ENCODE measurements at places on chromosomes 1 and 21.

- no peak for DNase-seq
Measured at GRCh38 chr1:33343539-33343938, 22.6 kb upstream of the A3GALT2 start.

DNA sequence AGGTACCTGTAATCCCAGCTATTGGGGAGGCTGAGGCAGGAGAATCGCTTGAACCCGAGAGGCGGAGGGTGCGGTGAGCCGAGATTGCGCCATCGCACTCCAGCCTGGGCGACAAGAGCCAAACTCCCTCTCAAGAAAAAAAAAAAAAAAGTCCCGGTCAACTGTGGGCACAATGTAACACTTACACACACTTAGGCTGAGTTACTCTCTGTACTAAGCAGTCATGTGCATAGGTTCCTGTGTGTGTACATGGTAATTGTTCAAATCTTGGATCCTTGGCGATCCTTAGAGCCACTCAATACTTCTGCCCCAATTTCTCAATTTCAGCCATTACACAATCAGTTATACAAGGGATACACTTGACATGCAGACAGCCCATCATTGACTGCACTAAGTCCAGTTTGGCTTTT, 11.6 kb downstream of the SDCCAG8 start:
- DNase-seq: no peak

DNA sequence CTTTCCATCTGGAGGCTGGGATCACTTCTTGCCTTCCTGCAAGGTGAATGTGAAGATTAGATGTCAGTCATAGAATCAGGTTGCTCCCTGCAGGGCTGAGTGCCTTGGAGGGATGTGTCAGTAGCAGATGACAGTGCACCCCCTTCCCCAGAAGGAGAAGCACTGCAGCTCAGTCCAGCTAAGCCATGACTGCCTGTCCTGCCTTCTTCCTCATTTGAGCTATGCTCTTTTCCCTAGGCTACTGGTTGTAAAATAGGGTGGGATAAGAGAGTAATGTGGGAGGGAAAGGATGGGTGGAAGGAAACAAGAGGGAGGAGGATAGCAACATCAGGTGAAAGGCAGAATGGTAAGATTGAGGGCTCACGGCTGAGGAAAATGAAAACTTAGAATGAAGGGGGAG, 11.1 kb upstream of the FABP3 start:
- no peak for DNase-seq

DNA sequence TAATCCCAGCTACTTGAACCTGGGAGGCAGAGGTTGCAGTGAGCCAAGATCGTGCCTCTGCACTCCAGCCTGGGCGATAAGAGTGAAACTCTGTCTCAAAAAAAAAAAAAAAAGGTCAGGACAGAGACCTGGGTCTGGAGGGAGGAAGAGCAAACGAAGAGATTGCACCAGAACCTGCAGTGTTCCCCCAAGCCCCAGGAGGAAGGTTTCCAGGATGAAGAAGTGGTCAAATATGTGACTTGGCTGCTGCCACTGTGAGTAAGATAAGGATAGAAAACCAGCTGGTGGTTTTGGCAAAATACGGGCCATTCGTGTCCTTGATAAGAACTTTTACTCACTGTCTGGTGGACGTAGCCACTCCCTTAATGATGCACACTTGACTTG, 42.2 kb downstream of the CLDN14 start:
- DNase-seq: no peak

DNA sequence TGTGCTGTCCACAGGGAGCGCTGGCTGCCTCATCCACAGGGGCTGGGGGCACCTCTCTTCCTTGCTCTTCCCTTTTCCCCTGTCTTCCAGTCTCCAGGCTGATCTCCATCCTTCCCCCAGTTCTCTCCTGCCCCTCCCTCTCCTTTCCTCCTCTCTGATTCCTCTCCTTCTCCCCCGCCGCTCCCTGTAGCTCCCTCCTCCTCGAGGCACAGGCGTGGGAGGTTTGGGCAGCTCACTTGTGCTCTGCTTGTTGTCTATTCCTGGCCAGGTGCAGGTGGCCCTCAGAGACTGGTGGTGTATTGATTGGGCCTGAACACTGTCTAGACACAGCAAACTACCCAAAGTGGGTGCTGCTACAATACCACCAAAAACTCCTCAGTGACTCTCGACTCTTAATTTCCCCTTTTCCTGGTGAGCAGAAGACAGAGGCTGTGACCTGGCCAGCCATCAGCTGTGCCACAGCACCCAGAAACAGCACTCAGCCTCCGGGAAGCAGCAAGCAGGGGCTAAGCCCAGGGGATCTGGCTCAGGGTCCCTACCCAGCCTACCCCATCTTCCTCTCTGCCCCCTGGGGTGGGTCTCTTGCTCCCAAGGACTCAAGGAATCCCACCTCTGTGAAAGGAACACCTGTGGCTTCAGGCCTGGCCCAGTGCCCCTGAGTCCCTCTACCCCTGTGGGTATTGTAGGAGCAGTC, 93.3 kb downstream of the DDX20 start:
- DNase-seq: peak; percentile 62
